Nucleus accumbens (tissue), 56 donors: ENCODE measurements at places on chromosomes 4 and X.

GRCh38 chr4:182729516-182729915, 187.7 kb downstream of the DCTD start:
- DNase-seq = no peak

DNA sequence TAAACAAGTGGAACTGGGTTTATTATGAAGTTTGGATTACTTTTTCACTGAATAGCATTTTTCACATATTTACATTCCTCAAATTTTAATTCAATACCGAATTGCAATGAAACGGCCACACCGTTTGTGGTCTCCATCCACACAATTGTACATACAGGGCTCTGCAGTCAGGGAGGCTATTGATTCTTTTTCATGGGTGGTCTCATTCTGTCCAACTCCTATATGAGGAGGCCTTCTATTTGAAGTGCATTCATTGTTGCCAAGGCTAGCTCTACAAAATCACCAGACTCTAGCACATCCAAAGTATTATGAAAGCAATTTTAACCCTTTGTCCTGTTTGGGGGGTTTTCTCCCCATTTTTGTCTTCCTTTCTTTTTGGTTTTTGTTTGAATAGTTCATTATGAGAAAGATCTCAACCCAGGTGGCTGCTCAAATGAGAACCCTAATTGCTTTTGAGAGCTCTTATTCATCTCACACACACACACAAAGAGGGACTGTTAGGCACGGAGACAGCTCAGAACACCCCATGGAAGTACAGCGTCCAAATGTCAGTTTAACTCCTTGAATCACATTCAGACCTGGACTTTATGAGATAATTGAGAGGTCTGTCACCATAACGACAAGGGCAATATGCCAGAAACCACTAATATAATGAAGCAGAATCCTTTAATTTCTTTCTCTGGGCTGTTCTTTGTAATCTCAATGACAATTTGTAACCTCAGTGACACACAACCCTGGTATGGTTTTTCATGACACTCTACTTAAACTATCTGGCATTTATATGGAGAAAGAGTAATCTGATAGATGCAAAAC, 79.4 kb downstream of the NLGN4X start:
- DNase-seq = no peak

DNA sequence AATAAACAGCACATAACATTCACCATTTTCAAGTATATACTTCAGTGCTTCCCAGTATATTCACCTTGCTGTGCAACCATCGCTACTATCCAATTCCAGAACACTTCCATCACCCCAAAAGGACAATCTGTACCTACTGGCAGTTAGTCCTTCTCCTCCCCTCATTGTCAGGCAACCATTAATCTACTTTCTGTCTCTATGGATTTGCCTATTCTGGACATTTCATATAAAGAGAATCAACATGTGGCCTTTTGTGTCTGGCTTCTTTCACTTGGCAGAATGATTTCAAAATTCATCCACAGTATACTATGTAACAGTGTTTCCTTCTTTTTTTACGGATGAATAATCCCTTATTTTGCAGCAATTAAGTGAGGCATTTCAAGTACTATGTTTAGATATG, 189.4 kb downstream of the FBXW7 start:
- DNase-seq = no peak

GRCh38 chrX:153447581-153447960, 1.7 kb upstream of the TREX2 start:
- no peak for DNase-seq

- DNase-seq = no peak
Measured at GRCh38 chr4:38383646-38384121, 280.3 kb upstream of the KLF3 start.

GRCh38 chrX:11532291-11533078, 133.2 kb downstream of the ARHGAP6 start:
- no peak for DNase-seq

DNA sequence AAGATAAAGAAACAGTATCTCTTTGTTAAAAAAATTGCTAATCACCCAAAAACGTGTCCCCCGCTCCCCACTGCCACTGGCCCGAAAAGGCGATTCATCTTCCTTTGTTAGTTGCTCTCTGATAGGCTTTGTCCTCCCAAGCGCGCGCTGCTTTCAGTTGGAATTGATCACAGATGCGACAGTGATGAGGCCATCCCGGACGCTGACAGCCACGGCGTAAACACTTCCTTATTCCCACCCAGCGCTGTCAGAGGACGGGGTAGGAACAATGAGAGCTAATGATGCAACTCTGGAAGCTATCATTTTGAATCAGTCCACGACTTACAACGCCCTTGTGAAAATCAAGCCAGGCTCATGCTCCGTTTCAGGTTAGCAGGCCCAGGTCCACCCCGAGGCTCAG, 21.4 kb downstream of the SOD3 start:
- DNase-seq = peak; percentile 18

DNA sequence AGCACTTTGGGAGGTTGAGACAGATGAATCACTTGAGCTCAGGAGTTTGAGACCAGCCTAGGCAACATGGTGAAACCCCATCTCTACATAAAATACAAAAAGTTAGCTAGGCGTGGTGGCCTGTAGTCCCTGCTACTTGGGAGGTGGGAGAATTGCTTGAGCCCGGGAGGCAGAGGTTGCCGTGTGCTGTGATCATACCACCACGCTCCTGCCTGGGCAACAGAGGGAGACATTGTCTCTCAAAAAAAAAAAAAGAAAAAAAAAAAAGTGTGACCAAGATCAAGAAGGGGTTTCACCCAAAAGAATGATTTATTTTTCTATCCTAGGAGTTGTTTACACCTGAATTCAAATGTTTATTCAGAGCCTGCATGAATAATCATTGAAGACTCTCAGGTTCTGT, 572.4 kb upstream of the GALNT7 start:
- DNase-seq = no peak

DNA sequence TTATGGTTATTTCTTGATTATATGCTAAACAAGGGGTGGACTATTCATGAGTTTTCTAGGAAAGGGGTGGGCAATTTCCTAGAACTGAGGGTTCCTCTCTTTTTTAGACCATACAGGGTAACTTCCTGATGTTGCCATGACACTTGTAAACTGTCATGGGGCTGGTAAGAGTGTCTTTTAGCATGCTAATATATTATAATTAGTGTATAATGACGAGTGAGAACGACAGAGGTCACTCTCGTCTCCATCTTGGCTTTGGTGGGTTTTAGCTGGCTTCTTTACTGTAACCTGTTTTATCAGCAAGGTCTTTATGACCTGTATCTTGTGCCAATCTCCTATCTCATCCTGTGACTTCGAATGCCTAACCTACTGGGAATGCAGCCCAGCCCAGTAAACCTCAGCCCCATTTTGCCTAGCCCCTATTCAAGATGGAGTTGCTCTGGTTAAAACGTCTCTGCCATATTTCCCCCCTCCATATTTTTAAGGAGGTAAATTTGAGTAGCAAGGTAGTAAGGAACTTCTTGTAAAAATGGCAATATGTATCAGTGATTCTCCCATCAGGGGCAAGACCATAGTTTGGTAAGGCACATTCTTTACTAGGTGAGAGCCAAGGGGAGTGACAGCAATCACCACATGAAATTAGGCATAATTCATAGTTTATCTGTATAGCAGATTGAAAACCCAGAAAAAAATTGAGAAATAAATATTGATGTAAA, 2.6 kb downstream of the CXCL2 start:
- no peak for DNase-seq
